ENCODE measurements at places on chromosomes 5 and 9.

DNA sequence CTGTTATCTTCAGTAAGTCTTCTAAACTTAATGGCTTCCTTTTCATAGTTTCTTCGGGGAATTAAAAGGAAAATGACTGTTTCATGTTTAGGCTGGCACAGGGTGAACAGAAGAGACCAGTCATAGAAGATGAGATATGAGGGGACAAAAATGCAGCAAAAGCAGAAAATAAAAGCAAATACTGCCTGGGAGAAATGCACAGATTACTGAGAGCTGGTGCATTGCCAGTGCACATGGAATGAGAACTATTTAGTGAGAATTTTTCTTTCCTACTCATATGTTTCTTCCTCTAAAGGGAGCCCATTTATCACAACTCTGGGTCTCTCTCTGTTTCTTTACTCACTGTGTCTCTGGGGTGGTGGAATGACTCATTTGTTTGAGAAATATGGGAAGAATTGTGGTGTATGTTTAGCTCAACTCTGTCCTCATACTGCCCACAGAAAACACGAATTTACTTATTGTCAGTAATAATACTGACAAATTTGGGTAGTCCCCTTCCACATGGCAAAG is 25.9 kb upstream of the ANKRD55 start:
- DNase-seq = no peak

DNA sequence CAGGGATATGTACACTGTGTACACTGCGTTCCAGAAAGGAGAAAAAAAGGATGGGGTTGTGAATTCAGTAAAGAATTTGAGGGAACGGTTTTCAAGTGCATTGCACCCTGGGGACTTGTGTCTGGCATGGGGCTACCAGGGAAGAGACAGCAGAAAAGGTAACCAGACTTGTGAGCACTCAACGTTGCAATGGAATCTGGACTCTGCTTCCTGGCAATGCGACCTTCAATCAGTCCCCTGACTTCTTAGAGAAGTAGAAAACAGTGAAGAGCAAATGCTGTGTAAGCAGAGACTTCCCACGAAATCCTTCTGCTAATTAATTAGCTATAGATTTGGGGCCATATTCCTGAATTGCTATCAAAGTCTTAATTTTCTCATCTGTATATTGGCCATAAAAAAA is 36.3 kb downstream of the MACIR start:
- no peak for DNase-seq

DNA sequence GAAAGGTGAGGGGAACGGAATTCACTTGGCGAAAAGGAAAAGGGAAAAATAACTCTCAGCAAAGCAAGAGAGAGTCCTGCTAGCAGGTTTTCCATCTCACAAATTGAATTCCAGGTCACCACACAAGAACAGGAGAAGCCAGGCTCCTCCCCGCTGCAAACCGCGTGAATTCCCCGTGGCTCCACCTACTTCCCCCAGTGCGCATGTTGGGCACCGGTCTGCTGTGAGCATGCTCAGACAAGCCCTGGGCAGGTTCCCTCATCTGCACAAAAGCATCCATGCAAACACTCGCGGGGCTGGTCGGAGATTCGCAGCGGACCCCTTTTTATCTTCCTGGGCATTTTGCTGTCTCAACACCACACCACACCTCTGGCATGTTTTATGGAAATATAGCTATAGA is 58.5 kb upstream of the S1PR3 start:
- DNase-seq = no peak

DNA sequence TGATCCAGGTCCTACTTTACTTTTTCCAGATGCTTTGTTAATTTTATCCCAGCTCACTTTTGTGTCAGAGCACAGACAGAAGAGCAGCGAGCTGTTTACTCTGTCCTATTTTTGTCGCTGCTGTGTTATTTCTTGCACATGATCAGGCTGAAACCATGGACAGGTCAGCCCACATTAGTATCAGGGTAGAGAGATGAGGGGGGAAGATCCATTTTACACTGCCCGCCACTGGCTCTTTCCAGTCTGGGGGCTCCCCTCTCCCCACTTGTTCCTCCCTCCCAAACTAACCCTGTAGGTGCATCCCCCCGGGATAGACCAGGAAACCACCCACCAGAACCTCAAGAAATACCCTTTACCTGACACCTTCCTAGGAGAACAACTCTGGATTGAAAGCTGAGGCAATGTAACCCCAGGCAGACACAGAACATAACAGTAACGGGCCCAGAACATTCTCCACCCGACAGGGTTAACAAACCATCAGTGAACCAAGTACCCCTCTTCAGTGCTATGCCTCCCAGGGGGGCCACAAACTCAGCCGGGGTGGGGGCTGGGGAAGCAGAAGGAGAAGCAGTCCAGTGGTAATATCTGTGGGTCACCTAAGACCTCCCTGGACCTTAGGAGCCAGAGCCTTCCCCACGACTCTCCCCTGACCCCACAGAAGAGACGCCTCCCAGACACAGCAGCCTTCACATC is 10.3 kb downstream of the VDAC1 start:
- no peak for DNase-seq

- DNase-seq = no peak
Measured at GRCh38 chr5:156722358-156722757, 127.7 kb upstream of the PPP1R2B start.

DNA sequence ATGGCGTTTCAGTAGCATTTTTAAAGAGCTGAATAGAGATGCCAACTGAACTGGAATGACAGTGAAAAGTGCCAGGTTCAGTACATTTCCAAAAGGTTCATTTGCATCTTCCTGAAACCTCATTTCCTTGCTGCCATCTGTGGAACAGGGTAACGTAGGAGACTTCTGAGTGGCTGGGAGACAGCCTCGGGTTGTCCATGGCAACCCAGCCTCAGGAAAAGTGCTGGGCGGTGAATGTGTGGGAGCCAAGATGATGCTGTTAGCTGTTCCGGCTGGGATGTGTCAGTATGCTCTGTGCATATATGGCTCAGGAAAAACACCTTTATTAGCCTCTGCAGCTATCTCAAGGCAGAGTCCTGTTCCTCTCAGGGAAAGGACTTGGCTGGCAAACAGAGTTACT is 87.5 kb downstream of the KLHL3 start:
- DNase-seq = no peak

- DNase-seq = no peak
Measured at GRCh38 chr5:102759700-102760099, 4.6 kb downstream of the PAM start.

GRCh38 chr9:113631871-113632665 is 168.5 kb downstream of the RGS3 start:
- no peak for DNase-seq

GRCh38 chr5:95784514-95785302 is 37.8 kb downstream of the GLRX start:
- no peak for DNase-seq

- DNase-seq = no peak
Measured at GRCh38 chr5:172553903-172554302, 87.2 kb upstream of the NEURL1B start.

DNA sequence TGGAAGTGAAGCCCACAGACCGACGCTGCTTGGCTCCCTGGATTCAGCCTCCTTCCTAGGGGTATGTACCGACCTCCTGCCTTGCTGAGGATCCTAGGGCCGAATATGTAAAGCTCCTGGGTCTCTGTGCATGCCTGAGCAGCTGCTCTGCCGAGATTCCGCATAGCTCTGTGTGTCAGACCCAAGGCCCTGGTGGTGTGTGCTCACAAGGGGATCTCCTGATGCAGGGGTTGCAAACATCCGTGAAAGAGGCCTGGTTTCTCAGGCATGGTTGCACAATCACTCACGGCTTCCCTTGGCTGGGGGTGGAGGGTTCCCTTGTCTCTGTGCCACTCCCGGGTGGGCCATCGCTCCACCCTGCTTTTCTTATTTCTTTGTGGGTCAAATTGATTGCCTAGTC is 19.9 kb upstream of the SVEP1 start:
- no peak for DNase-seq

DNA sequence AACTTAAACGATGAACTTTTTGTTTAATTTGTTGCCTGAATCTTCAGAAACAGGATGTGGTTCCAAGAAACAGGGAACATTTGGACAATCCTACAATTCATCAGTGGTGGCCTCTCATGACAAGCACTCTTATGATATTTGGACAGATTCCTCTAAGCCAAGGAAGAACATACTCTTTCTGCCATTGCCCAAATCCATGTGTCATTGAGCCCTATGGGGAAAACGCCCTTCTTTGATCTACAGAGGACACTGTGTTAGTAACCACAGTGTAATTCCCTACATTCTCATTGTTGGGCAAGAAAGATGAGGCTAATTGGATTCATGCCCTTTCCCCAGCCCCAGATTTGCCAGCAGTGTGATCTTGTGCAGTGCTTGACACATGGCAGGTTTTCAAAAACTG is 167.7 kb upstream of the PTCH1 start:
- DNase-seq = no peak

DNA sequence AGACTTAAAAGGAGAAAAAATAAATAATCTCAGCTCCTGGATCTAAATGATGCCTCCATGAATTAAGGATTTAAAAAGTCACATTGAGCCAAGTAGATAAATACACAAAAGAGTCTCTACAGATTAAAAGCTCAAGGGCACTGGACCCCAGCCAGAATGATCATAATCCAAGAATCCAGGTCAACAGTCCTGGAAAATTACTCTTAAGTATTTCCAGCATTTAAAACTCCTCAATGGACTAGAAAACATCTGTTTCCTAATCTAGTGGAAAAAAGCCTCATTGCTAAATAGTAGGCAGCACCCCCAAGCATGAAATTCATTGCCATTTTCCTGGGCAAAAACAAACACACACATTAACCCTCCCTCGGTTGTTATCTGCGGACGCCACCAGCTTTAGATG is 96.8 kb downstream of the FRMD3 start:
- no peak for DNase-seq

- no peak for DNase-seq
Measured at GRCh38 chr5:132049093-132049492, 11.4 kb upstream of the IL3 start.

- peak; percentile 83 for DNase-seq
Measured at GRCh38 chr9:128124873-128125579, 2.5 kb downstream of the PTGES2 start.

DNA sequence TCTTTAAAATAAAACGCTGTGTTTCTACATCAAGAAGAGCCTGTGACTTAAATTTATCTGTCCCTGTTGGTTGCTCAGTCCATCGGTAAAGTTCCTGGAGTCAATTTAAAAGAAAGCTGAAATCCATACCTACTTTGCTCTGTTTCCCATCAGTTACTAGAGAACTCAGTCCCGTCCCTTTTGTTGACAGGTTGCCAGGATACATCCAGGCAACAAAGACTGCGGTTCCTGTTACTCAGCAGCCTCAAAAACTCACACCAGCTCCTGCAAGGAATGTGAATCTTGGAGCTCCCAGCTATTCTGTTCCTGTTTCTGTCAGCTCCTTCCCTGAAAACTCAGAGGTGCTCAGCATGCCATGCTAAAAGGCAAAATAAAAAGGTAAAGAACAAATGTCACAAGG is at the start of gene ZNF474:
Gene ZNF474 (plus strand): TSS at position 241 of the 400 bp plus-strand sequence. CDS start 22,445 bp downstream, outside the sequence.
- peak; percentile 42 for DNase-seq

- DNase-seq = no peak
Measured at GRCh38 chr5:151598984-151599383, 7.9 kb upstream of the FAT2 start.
